ENCODE measurements at places on chromosomes 2 and 18.

- DNase-seq: no peak
These were observed 28.4 kb downstream of the GREB1L start for GRCh38 chr18:21270453-21270852.

DNA sequence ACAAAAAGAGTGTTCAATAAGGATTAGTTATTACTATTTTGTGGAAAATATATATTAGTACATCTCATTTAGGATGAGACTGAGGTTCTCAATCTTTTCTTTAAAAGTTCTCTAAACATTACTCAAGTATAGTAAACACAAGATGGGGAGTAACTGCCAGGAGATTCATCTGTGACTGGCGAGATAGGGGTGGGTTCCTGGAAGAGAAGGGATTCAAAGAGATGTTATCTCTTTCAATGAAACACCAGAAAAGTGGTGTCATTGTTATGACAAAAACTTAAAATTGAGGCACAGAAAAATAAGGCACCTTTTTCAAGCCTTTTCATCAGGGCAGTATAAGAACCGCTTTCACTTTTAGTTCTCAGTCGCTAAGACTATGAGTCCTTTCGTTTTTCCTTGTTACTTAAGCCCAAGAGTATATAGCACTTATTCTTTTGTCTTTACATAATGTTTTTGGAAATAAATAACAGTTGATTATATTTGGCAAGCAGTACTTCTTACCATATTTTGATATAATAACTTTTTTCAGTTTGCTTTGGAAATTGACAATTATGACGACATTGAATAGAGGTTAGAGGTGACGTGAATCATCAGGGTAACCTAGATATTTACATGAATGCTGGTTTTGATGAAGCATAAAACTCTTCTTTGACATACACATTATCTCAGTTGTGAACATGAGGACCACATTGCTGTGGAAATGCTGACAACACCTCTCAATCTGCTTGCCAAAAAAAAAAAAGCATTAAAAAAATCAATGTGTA is 393.9 kb upstream of the TCF4 start:
- DNase-seq: no peak

DNA sequence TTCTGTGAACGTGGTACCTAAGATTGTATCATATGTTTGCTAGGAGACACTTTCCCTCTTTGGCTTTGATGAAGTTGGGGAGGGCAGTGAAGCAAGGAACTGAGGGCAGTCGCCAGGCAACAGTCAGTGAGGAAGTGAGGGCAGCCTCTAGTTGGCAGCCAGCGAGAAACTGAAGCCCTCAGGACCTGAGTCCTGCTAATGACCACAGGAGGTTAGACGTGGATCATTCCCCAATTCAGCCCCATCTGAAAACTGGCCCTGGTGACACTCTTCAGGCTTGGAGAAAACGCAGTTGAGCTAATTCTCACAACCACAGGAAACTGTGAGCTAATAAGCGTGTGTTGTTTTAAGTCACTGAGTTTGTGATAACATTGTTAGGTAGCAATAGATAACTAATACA is 84.5 kb upstream of the REG3G start:
- DNase-seq: no peak

DNA sequence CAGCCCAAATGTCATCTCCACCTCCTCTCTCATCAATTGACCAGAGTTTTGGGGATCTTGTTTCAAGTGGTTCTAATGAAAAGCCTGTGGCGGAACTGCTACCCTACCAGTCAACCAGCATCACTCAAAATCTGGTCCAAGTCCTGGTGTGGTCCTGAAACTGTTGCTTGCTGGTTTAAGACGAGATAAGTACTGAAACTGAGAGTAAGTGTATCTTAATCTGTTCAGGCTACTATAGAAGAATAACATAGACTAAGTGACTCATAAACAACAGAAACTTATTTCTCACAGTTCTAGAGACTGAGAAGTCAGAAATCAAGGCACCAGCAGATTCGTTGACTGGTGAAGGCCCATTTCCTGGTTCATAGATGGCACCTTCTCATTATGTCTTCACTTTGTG is 879 bp upstream of the GALNT5 start:
- DNase-seq: no peak

DNA sequence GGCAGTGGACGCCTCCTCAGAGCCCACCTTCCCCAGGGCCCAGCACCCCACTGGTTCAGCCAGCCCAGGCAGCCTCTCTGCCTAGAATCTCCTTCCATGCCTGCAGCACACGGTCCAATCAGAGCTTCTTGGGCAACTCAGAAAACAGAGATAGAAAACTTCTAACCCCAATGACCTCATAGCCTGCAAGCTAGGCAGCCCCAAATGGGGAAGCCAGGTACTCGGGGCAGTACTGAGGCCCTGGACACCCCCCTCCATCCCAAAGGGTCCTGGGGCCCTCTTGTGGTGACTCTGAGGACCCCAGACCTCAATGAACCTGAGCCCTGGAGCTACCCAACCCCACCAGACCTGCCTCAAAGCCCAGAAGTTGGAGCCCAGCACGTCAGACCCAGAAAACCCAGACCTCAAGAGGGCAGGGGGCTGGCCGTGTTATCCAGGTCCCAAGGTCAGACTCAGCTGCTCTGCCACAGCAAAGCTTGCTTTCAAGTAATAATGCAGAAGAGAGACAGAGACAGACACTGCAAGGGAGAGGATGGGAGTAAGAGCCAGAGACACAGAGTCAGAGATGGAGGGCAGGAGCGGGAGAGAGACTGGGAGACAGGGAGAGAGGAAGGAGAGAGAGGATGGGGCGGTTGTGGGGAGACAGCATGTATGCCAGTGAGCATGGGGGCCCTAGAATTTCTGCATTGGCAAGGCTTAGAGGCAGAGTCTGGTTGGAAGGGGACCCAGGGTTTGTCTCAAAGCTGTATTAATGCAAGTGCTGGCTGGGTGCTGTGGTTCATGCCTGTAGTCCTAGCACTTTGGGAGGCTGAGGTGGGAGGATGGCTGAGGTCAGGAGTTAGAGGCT is 28.2 kb downstream of the SERTAD2 start:
- no peak for DNase-seq

DNA sequence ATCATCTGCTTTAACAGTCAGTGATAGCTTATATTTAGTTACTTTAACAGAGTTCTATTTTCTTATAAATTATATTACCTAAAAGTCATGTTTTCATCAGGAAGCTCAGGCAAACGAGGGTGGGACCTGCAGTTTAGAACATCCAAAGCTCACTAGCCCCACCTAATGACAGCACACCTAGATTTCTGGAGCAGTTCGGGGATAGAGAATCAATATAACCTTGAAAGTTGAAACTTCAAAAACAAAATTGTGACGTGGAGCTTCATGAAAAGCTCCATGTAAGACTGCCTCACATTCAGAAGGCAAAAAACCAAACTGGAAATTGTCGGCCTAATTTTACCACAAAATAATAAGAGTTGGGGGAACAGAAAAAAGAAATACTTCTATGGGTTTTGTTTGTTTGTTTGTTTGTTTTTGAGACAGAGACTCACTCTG is 185.9 kb upstream of the CCDC150 start:
- DNase-seq: peak; percentile 52

- DNase-seq: no peak
These were observed 76.4 kb downstream of the BOD1L2 start for GRCh38 chr18:57223144-57223870.

- DNase-seq: no peak
These were observed 19.0 kb upstream of the MYO1B start for GRCh38 chr2:191226196-191226595.

- DNase-seq: no peak
These were observed 154.5 kb downstream of the RTN4 start for GRCh38 chr2:54895730-54896129.

- DNase-seq: no peak
These were observed 1.3 kb downstream of the GBX2 start for GRCh38 chr2:236166796-236167296.

- DNase-seq: peak; percentile 23
These were observed 37.0 kb downstream of the KLHL14 start for GRCh38 chr18:32735781-32736180.

- DNase-seq: peak; percentile 52
These were observed 336.7 kb downstream of the OSR1 start for GRCh38 chr2:19021721-19022120.

GRCh38 chr2:145494441-145494840 is 974.5 kb upstream of the ZEB2 start:
- DNase-seq: no peak

- no peak for DNase-seq
These were observed 25.2 kb downstream of the IFIH1 start for GRCh38 chr2:162293122-162293786.

DNA sequence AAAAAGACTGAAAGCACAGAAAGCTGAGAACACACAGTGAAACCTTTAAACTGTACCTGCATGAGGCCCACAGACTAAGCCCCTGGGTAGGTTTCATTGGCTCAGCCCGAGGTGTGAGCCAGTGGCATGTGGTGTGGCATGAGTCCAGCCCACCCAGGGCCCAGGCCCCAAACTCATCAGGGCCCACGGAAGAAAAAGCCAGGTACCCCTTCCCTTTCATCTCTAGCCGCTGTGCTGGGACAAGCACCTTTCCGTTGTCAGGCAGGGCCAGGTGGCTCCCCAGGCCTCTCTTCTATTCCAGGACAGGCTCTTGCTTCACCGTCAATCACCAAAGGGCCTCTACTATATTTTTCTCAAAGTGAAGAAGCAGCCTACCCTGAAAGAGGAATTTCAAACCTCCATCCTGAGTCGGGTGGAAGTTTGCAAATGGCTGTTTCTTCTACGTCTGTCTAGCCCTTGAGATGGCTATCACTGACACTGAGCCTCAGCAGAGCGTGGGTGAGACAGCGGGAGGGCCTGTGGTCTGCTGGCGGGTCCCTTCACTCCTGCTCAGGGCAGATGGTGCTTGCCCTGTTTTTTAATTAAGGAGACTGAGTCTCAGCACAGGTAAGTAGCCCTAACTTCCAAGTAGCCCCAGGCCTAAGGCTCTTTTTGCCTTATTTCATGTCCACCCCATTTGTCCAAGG is 8.6 kb downstream of the DNAJB2 start:
- DNase-seq: no peak

GRCh38 chr18:40810372-40810771 is 1144.7 kb upstream of the PIK3C3 start:
- DNase-seq: no peak

All from HepG2 (cell line).